Stimulated activated CD4-positive, alpha-beta T cell treated with anti-CD3 and anti-CD28 coated beads, Interleukin-15, amount 100 ng/mL, for 1 hour (primary cell): ENCODE measurements at places on chromosomes 7 and 10.

DNA sequence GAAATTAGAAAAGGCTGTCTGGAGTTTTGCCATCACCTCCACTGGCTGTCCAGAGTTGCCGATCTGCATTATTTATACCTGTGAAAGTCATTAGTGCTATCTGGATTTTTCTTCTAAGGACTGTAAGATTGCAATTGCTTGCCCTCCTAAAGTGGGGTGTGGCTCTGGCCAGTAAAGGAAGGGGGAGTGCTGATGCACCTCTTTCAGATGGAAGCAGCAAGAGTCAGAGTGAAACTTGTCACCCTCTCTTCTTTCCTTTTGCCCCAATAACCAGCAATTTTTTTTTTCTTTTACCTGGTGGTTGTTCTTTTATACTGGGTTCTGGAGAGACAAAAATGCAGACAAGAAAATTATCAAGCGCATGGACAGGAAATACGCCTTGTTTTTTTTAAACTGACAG is 527.4 kb upstream of the NRP1 start:
- DNase-seq: no peak

DNA sequence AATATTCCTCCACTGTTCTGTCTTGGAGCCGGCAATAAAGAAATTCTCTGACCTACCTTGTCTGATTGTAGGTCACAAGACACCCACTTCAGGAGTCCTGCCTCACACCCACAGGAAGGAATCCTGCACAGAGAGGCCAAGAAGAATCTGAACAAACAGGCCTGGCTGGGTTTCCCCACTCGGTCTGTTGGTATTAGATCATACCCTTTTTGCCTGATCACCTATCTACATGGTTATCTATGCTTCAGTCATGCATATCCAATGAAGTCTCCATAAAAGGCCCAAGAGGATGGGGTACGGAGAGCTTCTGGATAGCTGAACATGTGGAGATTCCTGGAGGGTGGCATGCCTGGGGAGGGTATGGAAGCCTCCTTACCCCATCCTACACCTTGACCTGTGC is 12.3 kb downstream of the OGDH start:
- no peak for DNase-seq

DNA sequence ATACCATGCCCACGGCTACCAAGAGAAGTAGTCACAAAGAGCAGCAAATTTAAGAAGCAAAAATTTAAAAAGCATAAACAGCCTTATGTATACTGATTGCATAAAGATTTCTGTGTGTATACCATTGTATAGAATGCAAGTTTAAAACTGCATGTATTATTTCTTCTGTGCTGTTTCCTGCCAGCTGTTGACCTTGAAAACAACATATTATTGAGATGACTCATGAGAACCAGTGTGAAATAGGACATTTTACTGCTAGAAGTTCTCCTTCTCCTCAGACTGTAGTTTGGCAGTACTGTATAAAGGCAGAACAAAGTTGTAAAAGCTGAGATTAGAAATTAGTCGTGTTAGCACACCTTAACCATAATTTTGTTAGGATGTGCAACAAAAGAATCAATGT is 42.3 kb upstream of the SGCE start:
- DNase-seq: no peak

GRCh38 chr10:126533644-126534043 is 136.8 kb downstream of the C10orf90 start:
- no peak for DNase-seq

DNA sequence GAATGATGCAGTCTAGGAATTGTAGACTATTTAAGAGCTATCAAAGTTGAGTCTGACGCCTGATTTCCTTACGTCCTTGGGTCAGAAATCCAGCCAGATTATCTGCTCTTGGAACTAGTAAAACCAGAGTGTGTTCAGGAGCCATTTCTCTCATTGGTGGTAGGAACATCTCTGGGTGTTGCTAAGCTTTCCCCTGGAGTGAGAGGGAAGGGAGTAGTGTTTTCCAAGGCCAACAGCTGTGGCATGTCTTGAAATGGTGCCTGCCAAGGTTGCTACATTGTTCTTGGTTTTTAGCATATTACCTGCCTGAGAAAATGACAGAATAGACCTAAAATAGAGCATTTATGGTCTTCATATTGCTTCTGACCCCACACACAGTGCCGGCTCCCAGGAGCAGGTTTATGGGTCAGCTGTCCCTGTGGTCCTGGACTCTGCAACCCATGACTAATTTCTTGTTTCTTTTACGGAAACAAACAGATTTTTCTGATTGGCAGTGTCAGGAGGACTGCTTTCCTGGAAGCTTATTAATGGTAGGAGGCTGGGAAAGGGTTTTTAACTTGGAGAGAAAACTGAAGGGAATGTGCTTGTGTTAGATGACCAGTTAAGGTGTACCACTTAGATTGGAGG is 17.5 kb downstream of the GBF1 start:
- no peak for DNase-seq

DNA sequence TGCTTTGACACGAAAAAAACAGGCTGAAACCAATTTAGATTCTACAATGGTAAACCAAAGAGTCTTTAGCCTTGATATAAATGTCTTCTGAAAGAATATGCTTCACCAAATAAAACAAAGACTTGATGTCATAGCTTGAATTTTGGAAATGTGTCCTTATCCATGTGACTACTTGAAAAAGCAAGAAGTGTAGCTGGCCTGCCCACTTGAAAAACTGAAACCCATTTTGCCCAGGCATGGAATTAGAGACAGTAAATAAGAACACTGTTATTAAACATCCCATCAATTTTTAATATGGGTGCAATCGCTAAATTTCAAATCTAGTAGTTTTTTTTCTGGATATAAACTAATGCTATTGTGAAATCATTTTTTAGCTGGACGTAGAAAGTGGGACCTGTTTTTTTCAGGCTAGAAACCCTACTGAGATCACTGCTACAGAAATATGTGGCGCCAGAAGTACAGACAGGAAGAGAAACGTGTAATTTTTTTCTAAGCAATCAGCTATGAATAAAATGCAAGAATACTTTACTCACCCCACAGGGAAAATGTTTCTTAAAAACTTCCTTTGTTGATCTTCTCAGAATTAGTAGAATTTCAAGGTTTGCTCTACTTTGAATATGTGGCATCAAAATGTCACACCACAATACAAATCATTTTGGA is 56.7 kb downstream of the PIP4K2A start:
- DNase-seq: no peak

DNA sequence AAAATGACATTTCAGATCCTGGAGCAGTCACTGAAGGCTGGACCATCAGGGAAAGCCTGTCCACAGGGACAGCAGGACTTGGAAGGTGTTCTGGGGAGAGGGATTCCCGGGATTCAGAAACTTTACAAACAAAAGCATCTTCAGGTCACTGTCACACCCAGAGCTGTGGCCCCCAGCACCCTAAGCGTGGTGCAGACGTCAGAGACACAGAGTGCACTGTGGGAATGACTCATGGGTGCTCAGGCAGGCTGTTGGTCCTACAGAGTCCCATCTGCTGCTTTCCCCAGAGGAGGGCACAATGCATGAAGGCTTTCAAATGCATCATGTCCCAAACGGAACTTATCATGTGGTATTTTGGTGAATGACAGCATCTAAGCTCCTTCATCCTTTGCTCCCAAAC is 13.1 kb upstream of the LRMDA start:
- DNase-seq: no peak

- no peak for DNase-seq
Observed at GRCh38 chr7:5549096-5549763, 125.6 kb upstream of the TNRC18 start.

DNA sequence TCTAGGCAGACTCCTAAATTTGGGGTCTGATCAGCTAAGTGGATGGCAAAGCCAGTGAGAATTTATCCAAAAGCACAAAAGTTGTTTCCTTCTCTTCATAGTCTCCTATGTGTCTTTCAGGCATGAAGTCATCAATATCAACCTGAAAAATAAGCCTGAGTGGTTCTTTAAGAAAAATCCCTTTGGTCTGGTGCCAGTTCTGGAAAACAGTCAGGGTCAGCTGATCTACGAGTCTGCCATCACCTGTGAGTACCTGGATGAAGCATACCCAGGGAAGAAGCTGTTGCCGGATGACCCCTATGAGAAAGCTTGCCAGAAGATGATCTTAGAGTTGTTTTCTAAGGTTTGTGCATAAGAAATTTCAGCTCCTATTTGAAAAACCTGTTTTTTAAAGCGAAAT is 4.8 kb downstream of the GSTO1 start:
- no peak for DNase-seq

- no peak for DNase-seq
Observed at GRCh38 chr7:38694326-38694725, 63.2 kb upstream of the AMPH start.

GRCh38 chr7:106312906-106313305 is 28.1 kb upstream of the NAMPT start:
- no peak for DNase-seq

DNA sequence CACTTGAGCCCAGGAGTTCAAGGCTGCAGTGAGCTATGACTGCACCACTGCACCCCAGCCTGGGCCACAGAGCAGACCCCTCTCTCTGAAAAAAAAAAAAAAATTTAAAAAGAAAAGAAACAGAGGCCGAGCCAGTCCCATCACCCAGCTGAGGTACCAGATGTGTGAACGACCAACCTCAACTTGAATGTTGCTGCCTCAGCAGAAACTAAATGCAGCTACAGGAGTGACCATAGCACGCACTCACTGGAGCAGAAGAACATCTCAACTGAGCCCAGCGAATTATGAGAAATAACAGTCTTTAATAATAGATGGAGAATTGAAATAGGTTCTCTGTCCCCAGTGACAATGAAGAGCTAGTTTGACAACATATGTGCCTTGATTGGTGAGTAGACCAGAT is 53.1 kb upstream of the ST8SIA6 start:
- DNase-seq: no peak

GRCh38 chr10:75569506-75569905 is 138.1 kb downstream of the LRMDA start:
- DNase-seq: no peak

DNA sequence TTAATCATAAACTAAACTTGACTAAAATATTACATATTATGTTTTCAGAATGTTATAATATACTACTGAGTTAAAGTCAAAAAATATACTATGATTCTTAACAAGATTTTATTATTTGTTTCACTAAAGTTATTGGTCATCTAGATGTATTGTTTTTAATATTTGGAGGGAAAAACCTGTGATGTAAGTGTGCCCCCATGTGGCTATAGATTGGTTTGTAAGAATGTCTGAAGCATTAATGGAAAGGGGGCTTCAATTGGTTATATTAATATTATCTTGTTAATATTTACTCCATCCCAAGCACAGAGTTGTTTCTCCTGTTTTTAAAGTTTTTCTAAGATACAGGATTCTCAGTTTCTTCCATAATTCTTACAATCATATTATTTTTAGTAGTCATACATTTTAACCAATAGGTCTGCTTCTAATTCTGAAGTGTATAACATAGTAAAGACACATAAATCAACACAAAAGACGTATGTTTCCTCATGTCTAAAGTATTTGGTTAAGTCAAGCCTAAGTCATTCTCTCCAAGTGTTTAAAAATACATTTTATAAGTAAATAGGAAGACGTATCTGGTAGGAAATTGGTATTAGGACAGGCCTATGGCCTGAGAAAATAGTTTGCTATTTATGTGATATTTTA is 58.0 kb downstream of the GNAT3 start:
- DNase-seq: no peak

GRCh38 chr10:124125305-124126116 is 32.1 kb upstream of the CHST15 start:
- DNase-seq: no peak

- DNase-seq: no peak
Observed at GRCh38 chr7:144437370-144438191, 34.1 kb upstream of the NOBOX start.

DNA sequence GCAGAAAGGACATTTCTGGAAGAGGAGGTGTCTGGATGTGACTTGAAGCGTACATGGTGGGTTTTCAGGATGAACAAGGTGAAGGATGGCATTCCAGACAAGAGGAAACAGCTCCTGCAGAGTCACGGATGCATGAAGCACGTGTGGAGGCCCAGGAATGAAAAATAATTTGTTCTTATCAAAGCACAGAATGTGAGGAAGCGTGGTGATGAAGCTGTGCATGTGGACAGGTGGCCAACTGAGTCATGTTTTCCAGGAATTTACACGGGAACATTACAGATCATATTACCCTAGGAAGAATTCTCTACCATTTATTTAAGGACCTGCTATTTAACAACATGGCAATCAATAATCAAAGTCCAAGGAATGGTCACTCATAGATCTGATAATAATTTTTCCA is 413.2 kb upstream of the KLF6 start:
- DNase-seq: no peak

DNA sequence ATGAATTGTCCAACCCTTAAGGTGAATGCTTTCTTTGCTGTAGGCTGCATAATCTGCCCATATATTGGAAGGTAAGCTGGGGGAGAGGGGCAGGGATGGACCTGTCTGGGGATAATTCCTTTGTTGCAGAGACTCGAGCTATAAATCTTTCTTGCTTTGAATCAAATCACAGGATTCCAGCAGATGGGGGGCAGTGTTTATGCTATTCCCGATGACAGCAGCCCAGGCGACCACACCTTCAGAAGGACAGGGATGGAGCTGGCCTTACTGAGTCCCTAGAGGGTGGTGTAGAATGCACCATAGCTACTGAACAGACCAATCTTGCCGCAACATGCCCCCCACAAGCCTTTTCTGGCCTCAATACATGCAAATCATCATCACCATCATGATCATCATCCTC is 2.5 kb downstream of the PODXL start:
- no peak for DNase-seq

DNA sequence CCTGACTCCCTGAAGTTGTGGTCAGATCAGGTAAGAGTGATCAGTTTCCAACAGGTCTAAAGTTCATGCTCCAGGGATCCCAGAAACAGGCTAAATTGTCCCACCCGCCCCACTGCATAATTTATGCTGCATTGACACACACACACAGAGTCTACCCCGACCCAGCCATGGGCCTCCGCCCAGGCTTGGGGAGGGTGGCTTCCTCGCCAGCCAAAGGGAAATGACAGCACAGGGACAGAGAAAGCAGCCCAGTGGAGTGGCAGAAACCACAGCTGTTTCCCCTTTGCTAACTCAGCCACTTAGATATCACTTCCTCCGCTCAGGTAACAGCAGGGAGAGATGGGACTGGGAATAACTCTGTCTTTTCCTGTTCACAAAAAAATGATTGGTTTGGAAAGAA is 9.4 kb downstream of the SH3PXD2A start:
- no peak for DNase-seq

GRCh38 chr7:89623018-89623672 is 531.1 kb upstream of the STEAP1 start:
- no peak for DNase-seq

- no peak for DNase-seq
Observed at GRCh38 chr7:93601363-93601762, 26.8 kb upstream of the CALCR start.

GRCh38 chr7:71563276-71563675 is 431.3 kb downstream of the GALNT17 start:
- DNase-seq: no peak

DNA sequence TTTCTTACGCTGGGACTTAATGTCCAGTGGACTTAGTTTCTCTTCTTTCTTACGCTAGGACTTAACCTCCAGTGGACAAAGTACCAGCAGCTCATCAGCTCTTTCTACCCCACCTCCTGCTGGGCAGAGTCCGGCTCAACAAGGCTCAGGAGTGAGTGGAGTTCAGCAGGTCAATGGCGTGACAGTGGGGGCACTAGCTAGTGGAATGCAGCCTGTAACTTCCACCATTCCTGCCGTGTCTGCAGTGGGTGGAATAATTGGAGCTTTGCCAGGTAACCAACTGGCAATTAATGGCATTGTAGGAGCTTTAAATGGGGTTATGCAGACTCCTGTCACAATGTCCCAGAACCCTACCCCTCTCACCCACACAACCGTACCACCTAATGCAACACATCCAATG is 199.7 kb downstream of the MLLT10 start:
- DNase-seq: no peak

GRCh38 chr7:121212036-121212435 is 116.8 kb upstream of the WNT16 start:
- DNase-seq: no peak
